ENCODE measurements at places on chromosomes 13 and 19.

- no peak for ATAC-seq
Observed at GRCh38 chr19:18433015-18433691, 4.8 kb downstream of the ISYNA1 start.

GRCh38 chr19:52398081-52398441 is 412 bp downstream of the ZNF528 start:
- ATAC-seq = no peak

DNA sequence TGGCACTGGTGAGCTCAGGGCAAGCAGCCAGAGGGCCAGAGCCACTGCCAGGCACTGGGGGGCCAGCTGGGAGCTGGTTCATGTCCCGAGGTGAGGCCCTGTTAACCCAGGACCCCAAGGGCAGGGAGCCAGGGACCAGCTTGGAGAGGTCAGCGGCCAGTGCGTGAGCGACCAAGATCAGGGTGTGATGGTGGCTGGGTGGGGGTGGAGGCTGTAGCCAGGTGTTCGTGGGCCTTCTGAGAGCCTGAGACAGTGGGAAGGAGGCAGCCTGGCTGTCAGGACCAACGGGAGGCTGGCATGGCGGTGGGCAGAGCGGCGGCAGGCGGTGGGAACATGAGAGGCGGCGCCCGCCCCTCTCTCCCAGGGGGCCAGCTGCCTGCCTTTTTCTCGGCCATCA is 8.1 kb upstream of the KPTN start:
- no peak for ATAC-seq

GRCh38 chr13:66927562-66927961 is 302.6 kb downstream of the PCDH9 start:
- ATAC-seq = no peak

DNA sequence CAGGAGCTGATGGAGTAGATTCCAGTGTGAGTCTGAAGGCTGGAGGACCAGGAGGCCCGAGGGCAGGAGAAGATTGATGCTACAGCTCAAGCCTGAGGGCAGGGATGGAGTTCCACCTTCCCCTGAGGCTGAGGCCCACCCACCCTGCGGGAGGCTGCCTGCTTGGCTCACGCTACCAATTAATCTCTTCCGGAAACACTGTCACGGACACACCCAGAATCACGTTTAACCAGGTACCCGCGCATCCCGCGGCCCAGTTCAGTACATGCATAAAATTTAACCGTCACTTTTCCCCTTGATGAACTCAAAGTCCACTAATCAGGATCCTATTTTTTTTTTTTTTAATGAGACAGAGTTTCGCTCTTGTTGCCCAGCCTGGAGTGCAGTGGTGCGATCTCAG is 5.2 kb upstream of the ZNF628 start:
- no peak for ATAC-seq

DNA sequence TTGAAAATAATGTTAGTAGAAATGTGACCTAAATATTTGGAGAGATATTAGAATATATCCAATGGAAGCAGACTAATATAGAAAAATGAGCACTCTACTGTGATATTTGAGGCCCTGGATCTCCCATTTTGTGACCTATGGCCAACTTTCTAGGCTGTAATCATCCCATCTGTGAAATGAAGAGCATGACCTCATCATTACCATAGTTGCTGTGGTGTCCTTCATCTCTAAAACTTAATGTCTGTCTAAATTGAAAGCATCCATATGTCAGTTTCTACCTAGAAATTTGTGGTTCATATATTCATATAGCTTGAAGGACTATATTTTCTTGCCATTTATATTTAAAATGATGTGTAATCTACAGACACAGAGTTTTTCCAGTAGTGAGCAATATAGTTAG is 41.6 kb downstream of the PAN3 start:
- no peak for ATAC-seq

DNA sequence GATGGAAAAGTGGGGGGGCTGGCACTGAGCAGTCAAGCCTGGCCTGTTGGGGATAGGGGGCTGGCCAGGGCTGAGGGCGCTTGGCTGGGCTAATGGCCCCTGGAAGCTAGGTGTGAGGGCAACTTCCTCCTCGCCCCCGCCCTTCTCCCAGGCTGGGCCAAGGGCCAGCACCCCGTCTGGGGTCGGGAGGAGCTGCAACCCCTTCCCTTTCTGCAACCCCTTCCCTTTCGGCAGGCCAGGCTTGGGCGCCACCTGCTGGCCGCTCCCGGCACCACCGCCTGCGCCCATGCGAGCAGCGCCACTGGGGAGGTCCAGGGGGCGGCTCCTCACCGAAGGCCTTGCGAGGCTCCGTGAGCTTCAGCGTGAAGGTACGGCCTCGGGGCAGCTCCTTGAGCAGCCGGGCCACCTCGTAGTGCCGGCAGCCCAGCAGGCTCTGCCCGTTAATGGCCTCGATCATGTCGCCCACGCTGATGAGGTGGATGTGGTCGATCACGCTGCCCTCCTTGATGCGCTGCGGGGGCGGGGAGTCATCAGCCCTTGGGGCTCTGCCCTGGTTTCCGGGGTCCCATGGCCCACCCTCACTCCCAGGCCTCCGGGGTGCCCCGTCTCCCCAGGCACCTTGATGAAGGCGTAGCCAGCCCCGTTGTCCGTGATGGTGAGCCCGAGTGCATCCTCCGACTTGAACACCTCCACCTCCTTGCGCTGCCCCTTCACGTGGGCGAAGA is 5.0 kb upstream of the PTGER1 start:
- no peak for ATAC-seq

DNA sequence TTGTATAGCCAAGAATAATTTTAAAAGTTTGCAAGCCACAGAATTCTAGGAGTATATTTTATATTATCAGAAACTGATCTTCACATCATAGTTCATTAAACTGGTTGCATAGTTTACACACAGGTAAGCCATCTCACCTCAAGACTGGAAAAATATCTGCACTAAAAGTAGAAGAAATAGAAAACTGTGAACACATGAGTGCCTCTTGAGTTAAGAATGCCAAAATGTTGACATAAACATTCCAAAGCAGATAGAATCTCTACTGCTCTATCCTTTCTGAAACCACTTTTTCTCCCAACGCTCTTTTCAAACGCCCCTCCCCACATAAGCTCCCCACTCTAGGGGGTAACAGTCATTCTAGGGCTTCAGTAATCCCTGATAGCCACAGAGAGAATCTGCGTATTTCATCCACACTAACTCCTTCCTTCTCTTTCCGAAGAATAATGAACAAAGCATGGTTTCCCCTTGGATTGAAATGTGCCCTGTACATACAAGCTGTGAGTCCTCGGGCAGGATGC is 201.5 kb downstream of the IRS2 start:
- ATAC-seq = no peak

- ATAC-seq = peak; percentile 78
Observed at GRCh38 chr13:40236566-40237168, 429.8 kb downstream of the FOXO1 start.

DNA sequence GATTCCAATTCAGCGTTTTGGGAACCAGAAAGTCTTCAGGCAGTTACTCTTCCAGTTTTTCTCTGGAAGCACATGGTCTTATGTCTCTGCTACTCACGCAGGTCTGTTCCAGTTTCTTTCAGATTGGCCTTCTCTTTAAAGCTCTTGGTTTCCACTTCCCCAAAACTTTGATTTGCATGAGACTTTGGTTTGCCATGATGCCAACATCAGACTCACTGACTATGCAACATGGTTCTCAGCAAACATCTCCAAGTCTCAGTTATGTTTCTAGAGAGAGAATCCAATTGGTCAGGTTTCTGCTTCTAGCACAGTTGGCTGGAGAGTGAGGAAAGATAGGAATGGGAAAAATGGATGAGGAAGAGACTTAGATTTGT is 3.1 kb downstream of the AKAP11 start:
- no peak for ATAC-seq

- ATAC-seq = no peak
Observed at GRCh38 chr13:111876506-111876905, 190.4 kb upstream of the SOX1 start.

DNA sequence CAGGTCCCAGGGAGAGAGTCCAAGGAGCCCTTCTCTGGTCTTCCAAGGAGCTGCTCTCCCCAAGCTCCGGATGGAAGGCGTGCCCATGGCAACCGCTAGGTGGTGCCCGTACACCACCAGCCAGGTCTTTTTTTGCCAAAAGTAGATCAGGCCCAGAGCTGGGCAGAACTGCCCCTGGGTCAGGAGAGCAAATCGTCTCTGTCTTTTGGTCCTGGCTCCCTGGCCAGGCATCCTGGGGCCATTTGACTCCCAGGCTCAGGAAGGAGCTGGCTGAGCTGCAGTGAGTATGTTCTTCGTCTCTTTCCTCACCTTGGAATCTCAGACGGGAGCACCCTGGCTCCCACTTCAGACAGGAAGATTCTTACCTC is 24.6 kb upstream of the BCL3 start:
- ATAC-seq = peak; percentile 92

DNA sequence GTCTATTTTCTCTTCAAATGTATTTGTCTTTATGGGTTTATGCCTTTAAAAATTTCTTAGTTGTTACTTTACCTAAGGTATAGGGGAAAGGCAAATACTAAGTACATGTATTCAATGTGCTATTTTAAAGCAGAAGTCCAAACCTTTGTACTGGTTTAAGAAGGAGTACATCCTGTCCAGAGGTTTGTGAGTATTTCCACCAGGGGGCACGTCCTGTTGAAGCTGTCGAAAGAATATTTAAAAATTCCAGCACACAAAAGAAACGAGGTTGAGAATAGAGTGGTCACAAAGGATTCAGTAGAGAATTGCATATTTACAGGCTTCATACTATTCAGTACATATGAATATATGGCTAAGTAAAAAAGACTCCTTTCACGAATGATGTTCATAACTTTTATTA is 59.8 kb downstream of the URI1 start:
- no peak for ATAC-seq

DNA sequence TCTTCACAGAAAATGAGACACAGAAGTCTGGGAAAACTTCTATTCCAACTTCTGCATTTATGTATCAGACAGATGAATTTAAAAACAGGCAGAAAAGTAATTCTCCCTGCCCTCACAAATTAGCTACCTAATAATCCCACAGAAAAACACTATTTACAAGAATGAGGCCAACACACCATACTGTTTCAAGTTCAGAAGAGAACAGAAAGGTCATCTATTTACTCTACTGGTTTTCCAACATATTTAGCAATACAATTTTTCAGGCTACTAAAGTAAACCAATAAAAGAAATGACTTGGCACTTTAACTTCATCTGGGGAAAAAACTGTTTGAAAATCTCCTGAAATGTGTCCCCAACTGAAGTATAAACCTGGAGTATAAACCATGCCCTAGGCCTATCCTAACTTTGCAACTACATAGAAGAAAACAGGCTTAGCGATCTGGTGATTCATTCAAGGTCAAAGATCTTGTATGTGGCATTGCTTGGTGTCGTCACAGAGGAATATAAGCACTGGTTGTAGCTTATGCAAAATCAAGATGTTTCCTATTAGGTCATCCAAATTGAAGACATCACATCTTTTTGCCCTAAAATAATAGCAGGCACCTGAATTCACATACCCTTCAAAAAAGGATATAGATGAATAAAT is 20.1 kb upstream of the EBPL start:
- ATAC-seq = no peak

GRCh38 chr19:48716562-48717291 is 2.8 kb downstream of the MAMSTR start:
- ATAC-seq = no peak

GRCh38 chr13:33525763-33526162 is 240.2 kb upstream of the STARD13 start:
- ATAC-seq = no peak

DNA sequence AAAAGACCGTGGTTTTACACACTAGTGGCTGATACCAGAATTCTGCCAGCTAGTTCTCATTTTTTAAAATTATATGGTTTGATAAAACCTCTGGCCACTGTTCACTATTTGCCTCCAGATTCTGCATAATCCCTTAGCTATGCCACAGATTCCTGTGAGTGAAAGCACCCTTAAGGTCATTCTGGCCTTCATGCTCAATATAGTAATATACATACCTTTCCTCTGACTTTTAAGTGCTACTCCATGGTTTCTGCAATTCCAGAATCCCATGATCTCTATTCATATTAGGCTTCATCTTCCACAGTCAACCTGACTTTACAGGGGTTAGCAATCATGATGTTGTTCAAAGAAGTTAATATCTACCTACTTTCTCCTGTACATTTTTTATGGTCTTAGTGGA is 274.1 kb upstream of the EDNRB start:
- no peak for ATAC-seq

GRCh38 chr13:36146511-36147269 is 15.5 kb upstream of the DCLK1 start:
- no peak for ATAC-seq

DNA sequence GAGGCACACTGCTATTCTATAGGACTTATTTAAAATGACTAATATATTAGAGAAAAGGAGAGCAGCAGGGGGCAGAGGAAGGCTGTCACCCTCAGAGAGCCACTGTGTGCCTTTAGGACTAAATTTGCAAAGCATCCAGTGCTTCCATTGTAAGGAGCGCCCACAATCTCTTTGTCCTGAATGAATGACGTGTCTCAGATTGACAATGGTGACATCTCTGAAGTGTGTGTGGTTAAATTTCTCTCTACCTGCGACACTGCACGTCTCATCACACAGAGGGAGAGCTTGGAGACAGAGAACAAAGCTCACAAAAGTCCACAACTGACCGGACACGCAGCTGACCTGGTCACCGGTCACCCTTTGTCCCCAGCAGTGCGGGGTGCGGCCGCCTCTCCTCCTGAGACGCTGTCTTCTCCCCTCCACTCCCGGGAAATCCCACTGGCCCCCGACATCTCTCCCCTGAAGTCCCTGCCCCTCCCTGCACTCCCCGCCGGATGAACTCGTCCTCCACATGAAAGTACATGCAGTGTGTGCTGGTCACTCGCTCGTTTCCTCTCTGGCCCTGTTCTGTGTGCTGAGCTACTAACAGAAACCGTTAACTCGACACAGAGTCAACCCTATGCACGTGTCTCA is 107.2 kb downstream of the RAB20 start:
- no peak for ATAC-seq

- ATAC-seq = no peak
Observed at GRCh38 chr13:52879950-52880741, 31.7 kb upstream of the PCDH8 start.

Measured in gastroesophageal sphincter (tissue), 4 donors.